ENCODE measurements at places on chromosomes 6 and 20.

- DNase-seq = no peak
Observed at GRCh38 chr20:53805895-53806384, 212.3 kb upstream of the ZNF217 start.

GRCh38 chr6:10033223-10033829 lies 381.5 kb downstream of the TFAP2A start:
- no peak for DNase-seq

DNA sequence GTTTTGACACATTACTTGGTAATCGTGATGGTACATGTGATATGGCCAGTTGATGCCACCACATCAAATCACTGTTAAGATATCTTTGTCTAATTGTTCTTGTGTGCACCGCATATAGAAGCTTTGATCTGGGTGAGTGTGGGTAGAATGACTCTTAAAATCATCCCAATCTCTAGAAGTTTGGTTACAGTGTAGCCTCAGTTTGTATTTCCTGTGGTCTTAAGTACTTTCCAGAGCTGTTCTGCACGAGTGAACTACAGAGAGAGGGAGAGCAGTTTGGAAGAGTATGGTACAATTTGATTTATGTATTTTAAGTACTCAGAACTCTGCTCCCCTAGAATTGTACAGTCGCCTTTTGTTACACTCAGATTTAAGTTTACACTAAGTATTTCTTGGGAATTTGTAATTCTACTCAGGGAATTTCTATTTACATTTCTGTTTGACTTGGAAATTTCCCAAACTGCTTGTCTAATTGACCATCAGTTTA lies 37.5 kb downstream of the SNX9 start:
- DNase-seq = no peak

- DNase-seq = no peak
Observed at GRCh38 chr6:52931351-52931750, 21.9 kb upstream of the GSTA3 start.
